NT2/D1 (cell line): ENCODE measurements at places on chromosomes 4 and X.

- peak; percentile 2 for DNase-seq
These were observed 760.6 kb upstream of the EPHA5 start for GRCh38 chr4:66430856-66431255.

GRCh38 chr4:83153417-83153816 is 38.9 kb upstream of the PLAC8 start:
- no peak for DNase-seq

DNA sequence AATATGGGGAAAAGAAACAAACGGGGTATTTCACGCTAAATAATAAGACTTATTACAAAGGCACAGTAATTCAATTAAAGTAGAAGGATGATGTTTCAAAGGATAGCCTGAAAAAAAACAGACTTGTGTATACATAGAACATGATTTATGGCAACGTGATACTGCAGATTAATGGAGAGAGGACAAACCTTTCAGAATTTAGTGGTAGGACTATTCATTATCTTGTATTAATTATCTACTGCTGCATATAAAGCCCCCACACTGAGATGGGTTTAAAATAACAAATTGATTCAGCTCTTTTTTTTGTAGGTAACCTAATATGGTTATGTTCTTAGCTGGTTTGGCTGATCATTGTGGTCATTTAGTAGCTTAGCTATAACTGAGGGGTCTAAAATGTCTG is 1269.0 kb downstream of the FSTL5 start:
- no peak for DNase-seq

DNA sequence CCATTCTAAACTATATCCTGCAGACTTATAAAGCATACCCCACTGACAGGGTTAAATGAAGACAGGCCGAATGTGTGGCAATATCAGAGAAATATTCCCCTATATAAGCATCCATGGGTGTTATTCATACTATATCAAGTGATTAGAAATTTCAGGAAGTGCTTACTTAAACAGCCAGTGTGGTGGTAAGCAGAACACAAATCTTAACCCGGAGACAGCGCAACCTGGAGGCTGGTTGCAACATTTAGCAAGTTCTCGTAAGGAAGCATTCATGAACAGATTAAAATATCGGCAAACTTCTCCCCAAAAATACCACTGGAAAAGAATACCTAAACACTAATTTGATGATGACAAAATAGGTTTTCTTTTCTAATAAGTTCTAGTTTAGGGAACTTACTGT is 261.2 kb downstream of the CBLL2 start:
- DNase-seq = peak; percentile 22

DNA sequence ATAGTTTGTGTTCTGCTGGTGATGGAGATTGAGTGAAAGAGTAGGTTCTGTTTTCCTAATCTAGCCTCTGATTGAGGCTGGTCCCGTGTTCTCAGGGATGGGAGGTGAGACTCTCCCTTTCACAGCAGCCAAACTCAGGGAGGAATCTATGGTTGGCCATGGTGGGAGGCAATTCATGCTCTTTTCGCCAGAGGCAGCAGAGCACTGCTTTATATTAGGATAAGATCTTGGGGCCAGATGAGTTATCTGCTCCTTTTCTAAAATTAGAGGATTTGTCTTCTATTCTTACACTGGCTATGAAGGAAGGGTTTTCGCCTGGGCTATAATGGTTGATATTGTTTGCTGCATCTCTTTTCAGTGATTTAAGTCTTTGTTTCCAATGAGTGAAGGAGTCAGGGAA is 63.9 kb upstream of the NLGN4X start:
- DNase-seq = no peak

DNA sequence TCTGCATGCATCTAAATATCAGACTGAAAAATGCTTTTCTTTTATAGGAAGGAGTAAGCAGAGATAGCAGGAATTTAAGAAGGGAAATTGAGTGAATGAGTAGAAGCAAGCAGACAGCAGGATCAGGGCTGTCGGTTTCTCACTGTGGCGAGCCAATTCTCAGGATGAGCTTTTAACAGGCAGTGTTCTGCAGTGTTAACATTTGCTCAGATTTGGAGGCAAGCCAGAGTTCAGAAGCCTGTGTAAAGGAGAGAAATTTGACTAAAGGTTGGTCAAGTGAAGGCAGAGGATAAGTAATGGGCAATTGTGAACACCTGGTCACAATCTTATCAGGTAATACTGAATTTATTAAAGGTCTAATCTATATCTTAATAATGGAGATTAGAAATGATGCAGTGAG is 133.3 kb upstream of the MAGEB16 start:
- no peak for DNase-seq

DNA sequence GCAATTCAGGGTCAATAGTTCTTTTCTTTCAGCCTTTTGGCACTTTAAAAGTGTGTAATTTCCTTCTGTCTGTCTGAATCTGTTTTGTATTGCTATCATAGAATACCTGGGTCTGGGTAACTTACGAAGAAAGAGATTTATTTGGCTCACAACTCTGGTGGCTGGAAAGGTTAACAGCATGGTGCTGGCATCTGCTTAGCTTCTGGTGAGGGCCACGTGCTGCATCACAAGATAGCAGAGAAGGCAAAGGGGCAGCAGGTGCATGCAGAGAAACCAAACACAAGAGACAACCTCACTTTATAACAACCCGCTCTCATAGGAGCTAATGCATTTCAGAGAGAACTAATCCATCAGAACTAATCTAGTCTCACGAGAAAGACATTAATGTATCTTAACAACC is 18.8 kb downstream of the RGN start:
- no peak for DNase-seq
